Umbilical cord (tissue), 2 donors: ENCODE measurements at places on chromosomes 11 and 22. TPM values are rescaled to one million over a fixed set of nuclear protein-coding genes. Genes with fewer than 3 reads are reported as not detected.
A peak's percentile ranks its signal among the peaks of the same experiment; 100 is the strongest.

DNA sequence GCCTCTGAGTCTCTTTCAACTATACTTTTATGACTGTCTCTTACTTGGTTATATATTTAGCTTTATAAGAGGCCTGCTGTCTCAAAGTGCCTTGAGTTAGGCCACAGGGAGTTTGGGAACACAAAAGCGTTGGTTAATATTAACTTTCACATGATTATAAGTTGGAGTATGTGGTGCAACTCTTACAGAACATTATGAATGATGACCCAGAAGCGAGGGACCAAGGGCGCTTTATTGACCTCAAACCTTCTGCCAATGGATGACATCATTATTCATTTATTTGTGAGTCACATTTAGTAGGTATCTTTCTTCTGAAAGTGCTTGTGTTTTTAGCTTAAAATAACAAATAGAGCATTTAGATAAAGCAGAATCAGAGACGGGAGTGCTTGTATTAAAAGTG is 298.0 kb upstream of the ZC3H12C start:
- no peak for DNase-seq

DNA sequence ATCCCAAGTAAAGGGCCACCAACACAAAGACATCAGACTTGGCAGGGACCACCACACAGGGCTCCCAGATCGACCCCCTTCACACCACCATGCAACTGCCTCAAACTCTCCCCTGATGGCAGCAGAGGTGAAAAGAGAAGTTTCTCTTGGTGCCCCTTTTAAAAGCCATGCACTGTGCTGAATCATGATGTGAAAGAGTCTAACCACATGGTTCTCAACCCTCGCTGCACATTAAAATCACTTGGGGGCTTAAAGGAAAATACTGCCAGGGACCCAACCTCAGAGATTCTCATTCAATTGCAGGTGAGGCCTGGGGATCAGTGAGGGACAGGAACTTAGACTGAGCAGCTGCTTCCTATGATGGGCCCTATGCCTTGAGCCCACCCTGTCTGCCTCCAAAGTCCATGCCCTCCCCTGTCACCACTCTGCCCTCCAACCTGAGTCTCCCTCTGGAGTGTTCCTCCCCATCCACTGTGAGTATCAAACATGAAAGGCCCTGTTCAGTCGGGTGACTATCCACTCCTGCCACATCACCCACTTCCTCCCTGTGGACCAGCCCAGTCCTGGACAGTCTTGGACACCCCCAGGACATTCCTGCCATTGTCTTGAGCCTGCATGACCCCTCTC is 40.8 kb downstream of the PLEKHA7 start:
- no peak for DNase-seq

DNA sequence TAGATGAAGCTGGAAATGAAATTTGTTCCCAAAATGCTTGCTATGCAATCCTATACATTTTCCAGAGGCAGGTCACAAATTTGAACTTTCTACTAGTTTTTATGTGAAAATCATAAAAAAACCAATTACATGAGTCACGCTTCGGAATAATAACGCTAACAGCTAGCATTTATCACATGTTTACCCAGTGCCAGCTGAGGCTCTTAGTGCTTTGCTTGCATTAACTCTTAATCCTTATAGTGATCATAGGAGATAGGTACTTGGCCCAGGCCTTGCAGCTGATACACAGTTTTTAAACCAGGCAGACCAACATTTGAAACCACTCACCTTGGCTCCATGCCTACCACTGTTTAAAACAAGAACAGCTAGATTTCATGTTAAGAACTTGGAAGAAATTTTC is 131.8 kb upstream of the RAG2 start:
- DNase-seq: peak; percentile 59

MMP12 gene
- 1.4 TPM for total RNA-seq

PIH1D2 gene
- not detected for total RNA-seq

DNA sequence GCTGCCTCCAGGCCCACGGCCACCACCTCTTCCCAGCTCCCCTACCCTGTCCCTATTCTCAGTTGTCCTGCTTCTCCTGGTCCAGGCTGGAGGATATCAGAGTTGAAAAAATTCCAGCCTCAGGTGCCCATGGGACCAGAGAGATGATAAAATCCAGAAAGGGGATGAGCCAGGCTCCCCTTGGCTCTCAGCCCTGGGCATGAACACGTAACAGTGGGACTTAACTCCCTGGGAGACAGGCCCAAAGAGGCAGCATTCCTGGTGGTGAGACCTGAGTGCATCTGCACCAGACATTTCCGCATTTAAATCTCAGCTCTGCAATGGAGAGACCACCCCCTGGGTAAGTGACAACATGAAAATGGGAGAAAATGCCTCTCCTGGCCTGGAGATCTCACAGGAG is 10.4 kb upstream of the SLC39A13 start:
- DNase-seq: no peak

GRCh38 chr11:3226846-3227567 is 5.2 kb downstream of the MRGPRE start:
- no peak for DNase-seq

DNA sequence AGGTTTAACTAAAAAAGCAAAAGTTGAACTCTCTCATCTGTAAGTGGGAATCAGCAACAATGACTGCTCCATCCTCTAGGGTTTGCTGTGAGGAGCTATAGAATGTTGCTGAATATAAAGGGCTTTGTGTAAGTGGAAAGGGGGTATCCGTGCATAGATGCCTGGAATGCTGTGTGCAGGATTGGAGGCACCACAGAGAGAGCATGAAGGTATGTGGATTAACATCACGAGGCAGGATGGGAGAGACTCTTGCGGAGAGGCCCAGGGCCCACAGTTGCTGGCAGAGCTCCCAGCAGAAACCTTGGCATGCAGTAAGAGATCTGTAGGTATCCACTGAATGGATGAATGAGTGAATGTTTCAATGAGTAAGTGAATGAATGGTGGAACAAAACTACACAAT is 298.7 kb upstream of the DDI1 start:
- peak; percentile 21 for DNase-seq

DNA sequence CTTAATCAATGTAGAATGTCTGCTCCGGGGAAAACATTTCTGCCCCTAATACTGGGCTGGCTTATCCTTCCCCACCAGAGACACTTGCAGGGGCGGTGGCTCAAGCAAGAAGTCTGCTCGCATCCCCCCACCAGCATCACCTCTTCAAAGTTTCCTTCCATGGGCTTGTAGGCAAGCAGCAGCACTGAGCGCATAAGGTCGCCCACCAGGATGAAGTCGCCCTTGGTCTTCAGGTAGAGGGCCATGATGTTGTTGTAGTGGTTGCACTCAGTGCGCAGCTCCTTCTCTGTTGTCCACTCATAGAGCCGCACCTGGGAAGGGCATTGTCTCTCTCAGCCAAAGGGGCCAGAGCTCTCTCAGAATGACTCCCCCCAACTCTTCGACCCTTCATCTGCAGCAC is 8.6 kb upstream of the VWCE start:
- no peak for DNase-seq

DNA sequence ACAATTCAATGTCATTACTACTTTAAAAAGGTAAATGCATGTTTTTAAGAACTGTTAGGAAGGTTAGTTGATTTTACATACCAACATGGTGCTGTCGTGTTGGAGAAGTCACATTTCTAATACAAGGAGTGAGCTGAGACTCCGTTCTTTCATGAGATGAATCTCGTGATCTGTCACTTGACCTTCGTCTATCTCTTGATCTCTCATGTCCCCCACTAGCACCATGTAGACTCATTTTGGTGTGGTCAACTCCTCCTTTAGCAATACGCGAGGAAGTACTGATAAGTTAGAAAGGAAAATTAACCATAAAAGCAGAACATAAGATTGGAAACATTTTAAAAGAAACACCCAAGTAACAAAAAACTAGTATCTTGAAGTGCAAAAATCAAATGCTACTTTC is 41.5 kb downstream of the BTBD10 start:
- DNase-seq: no peak

- no peak for DNase-seq
Measured at GRCh38 chr22:36894266-36894665, 19.2 kb upstream of the CSF2RB start.

DRD4 gene
- total RNA-seq: not detected

ADAMTS15 gene
- 10.1 TPM for total RNA-seq

DNA sequence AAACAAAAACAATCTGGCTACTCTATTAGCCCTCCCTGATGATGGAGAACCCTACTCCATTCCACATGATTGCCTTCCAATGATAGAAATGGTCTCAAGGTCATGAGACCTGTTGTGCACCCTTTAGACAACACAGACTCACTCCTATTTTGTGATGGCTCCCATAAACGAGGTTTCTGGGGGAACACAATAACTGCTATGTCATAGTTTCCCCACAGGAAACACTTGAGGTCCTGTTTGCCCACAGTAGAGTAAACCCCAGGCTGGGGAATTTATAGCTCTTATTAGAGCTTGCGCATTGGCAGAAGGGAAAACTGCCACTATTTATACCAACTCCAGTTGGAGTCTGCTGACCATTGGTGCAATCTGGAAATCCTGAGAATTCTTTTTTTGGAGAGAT is 28.7 kb downstream of the MIF start:
- no peak for DNase-seq

TRPT1 gene
- total RNA-seq: 23.6 TPM

- DNase-seq: no peak
Measured at GRCh38 chr22:37459206-37459605, 27.0 kb downstream of the MFNG start.
